ENCODE measurements at places on chromosomes 3 and 15.

DNA sequence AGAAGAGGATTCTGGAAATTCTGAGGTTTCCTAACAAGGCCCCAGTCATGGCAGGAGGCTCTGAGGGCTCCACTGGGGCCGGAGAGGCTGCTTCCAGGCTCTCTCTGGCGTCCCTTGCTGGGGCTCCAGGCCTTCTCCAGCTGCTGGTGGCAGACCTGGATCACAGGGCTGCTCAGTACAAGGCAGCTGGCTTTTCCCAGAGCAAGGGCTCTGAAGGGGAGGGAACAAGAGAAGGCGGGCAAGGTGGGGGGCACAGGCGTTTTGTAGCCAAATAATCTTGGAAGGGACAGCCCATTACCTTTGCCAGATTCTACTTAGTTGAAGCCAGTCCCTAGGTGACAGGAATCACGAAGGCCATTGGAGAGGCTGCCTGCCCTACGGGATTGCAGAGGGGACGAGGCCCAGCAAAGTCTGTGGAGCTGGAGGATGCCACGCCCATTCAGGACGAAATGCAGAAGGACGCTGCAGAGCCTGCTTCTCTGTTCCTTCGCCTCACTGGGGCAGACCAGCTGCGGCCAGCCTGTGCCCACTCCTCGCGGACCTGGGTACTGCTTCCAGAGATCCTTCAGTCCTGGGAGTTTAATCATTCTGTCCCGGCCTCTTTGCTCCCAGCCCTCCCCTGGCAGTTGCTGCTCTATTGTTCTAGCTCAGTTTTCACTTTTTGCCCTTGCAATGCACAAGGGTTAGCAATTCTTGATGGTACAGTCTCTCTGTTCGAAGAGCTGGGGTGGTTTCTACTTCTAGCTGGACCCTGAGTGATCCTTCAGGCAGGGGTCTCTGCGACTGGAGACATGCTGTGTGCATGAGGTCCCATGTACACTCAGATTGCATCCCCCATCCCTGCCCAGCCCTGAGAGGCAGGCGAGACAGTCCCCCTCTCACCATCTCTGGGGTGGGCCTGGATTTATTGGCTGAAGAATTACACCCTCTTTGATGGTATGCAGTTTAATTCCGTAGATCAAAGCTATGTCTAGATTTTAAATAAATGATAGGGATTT is 149.3 kb upstream of the MEF2A start:
- no peak for DNase-seq

- peak; percentile 79 for DNase-seq
Measured at GRCh38 chr15:101251830-101252820, at the start of gene CHSY1. Gene CHSY1 (minus strand): TSS chr15:101252048. CDS start chr15:101251456, 592 bp downstream.

DNA sequence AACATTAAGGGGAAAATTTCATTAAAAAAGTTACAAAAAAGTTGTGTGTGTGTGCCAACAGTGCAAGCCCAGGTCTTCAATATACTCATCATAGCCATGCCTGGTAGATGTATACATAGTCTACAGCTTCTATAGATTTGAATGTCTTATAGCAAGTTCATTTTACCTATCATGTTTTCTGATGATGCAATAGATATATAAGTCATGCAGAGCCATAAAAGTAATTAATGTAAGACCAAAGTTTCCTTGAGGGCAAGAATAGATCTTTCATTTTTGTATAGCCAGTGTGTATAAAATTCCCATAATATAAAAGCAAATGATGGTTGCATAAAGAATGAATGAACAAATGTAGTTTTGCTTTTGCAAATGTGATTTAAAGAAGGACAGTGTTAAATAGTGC is 1138.4 kb downstream of the TBL1XR1 start:
- no peak for DNase-seq

DNA sequence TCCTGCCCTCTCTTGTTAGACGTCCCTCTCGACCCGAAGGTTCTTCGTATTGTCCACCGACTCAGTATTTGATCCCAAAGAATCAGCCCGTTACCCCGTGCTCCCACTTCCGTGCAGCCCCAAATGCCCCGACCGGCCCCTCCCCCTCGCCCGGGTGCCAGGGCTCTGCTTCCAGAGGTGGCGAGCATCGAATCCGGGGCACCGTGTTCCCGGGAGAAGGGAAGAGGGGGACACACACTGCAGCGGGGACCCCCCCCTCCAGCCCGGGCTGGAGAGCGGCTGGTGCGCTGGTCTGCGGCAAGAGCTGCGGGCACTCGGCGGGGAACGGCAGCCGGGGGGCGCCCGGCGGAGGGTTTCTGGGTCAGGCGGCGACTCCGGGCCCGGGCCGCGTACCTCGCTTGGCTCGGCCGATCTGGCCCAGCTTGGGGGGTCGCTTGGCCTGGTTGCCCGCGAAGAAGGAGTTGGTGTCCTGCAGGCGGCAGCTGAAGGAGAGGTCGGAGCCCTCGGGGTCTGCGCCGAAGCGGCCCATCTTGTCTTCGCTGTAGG is 556 bp downstream of the CAMK2N2 start:
- peak; percentile 26 for DNase-seq

DNA sequence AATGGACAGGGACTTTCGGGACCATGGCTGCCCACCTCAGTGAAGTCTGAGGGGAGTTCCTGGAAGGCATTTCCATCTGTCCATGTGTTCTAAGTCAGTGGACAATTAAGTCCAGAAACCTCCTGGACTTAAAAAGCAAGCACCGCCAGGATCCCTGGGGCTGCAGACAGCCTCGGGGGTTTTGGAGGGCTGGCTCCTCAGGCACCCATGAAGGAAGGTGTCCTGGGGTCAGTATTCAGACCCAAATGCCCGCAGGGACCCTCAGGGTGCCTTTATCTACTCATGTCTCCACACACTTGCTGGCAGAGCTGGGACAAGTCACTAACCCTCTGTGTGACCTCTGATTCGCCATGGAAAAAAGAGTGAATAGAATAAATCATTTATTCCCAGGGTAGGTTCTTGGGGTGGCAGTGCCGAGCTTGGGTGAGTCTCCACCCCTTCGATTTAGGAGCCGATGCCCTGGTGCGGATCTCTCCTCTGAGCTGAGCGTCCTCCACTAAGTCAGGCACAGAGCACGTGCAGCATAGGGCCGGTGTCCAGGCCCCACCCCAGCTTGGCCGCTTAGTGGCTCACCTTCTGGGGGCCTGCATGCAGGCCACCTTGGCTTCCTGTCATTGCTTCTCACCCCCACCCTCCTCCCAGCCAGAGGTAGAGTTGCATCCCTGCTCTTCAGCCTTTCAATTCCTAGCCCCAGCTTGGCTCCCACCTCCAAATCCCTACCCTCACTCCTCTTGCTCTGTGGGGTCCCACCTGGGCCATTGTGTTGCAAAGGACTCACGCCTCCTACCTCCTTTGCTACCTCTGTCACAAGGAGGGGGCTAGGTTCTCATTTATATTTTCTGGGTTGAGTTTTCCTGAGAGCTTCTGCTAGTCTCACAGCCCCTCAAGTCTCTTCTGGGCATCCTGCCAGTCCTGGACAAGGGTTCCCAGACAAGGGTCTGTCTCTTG is 19.9 kb downstream of the SLC6A6 start:
- DNase-seq = no peak

GRCh38 chr3:15321349-15321748 is 11.0 kb downstream of the SH3BP5 start:
- DNase-seq = no peak

DNA sequence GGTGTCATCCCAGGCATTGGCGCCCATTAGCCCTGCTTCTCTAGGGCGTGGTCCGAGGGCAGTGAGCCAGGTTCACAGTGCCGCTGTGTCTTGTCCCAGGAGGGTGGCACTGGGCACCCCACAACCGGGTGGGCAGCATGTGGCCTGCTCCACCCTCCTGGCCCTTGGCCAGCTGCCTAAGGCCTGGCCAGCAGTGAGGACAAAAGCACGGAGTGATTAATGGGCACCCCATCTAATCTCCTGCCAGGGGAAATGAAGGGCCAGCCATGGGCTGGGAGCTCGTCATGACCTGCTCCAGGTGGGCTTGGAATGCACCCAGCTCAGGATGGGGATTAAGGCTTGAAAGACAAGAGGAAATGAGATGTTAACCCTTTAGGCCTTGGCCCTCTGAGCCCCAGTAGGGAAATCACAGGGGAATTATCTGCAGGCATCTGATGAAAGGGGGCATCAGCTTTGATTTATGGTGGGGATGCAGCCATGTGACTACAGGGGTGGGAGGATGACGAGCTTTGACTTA is 5.2 kb downstream of the THSD4 start:
- DNase-seq = no peak

DNA sequence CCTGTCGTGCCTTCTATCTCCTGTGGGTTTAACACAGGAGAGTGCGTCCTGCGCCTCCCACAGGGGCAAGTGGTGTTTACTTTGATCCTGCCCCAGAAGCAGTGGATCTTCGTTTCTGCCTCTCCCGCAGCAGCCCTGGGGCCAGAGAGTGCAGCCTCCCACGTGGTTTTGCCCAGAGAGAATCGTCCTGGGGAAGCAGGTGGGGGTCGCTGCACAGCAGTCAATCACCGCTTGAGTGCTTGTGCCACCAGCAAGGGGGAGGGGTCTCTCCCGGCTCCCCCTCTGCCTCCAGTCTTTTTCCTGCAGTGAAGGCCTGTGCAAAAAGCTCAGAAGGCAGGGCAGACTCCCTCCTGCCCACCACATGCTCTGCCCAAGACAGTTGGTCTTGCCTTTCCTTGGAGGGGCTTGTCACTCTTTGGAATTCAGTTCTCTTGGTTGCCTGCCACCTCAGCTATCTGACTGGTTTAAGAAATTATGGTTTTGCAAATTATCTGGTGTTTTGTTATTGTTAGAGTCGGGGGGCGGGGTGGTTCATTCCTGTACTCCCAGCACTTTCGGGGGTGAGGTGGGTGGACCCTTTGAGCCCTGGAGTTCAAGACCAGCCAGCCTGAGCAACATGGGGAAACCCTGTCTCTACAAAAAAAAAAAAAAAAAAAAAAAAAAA is 26.9 kb downstream of the STOML1 start:
- DNase-seq = no peak

DNA sequence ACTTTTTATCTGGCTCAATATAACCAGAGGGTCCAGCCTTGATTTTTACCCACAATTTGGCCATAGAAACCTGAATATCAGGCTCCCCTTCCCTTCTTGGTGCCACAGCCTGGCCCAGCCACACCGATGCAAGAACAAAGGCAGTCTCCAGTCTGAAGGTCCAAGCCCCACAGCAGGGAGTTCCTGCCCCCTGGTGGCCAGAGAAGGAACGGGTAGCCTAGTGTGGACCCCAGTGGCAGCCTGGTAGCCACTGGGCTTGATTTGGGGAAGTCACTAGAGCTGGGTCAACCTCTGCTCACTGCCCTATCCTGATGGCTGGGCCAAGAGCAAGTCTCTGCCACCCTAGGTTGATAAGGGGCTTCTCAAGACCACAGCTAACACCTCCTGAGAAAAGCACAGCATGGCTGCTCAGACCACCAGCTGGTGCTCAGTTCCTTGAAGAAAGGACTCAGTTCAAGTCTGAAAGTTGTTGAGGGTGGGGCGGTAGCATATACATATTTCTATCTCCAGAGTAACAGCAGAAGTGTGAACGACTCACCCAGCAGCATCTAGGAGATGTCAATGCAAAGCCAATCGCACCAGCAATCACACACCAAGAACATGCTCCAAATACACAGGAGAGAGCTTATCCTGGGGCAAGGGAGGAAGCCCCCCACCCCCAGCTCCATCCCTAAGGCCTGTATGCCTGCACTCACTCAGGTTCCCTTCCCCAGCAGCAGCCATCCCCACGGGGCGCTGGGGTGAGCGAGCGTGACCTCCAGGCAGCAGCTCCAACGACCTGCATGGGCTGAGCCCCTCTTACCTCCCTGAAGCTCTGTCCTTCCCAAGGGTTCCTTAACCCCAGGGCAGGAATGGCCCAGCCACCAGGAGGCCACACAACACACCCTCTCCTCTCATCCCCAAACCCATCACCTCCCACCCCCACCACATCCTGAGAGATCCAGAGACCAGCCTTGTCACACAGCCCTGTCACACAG is 7.6 kb downstream of the PFKFB4 start:
- DNase-seq = peak; percentile 69

All from amygdala (tissue), 56 donors.